GM12878 (cell line): ENCODE measurements at places on chromosomes 12 and 14.

DNA sequence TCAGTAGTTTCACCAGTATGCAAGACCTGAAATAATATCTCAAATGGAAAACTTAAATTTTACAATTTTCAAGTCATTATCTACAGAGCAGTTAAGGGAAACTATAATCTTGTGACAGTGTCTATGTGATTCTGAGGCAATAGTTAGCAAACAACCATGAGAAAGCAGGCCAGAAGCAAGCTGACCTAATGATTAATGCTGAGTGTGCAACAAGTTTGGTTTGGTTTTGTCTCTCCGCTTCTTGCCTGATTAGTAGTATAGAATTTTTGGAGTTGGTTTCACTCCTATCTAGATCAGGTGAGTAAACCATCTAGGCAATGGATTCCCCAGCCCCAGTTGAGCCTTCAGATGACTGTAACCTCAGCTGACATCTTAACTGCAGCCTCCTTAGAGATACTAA lies 212.9 kb upstream of the NAV3 start:
- no peak for DNase-seq

- no peak for DNase-seq
Measured at GRCh38 chr14:104935026-104935650, 10.5 kb downstream of the PLD4 start.

DNA sequence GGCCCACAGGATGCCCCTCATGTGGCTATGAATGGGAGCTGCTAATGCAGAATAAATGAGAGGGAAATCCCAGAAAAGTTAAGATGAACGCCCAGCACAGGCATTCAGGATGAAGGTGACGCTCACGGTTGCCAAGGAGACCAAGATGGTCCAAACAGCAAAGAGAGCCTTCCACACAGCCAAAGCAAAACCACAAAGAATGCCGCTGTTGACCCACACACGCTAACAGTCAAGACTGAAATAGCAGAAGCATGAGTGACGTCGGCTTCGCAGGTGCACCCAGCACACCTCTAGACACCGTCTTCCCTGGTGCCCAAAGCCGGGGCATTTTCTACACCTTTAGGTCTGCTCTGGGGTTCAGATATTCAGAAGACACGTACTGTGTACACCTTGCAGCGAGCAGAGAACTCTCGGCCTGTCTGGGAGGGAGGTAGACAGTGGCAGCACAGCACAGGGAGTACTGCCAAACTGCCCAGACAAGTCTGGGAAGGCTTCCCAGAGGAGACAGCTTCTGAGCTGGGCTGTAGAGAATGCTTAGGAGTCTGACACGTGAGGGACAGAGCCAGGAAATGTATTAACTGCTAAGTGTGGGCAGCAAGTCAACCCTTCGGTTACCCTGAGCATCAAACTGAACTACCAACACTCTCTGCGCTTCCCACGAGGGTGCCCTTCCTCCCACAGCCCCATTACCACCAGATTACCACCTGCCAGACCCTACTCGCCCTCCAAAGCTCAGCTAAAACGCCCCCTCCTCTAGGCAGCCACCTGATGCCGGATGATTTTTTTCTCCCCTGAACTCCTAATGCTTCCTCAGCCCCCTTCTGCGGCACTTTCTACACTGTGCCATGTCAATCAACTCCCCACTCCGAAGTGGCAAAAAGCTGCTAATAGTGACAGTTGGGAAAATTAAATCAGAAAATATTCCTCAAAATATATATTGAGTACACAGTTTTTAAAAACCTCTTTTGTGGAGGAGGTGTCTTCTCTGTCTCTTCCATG lies 50.1 kb downstream of the CCDC88C start:
- peak; percentile 82 for DNase-seq

- no peak for DNase-seq
Measured at GRCh38 chr14:54685286-54685845, 118.4 kb downstream of the SAMD4A start.

DNA sequence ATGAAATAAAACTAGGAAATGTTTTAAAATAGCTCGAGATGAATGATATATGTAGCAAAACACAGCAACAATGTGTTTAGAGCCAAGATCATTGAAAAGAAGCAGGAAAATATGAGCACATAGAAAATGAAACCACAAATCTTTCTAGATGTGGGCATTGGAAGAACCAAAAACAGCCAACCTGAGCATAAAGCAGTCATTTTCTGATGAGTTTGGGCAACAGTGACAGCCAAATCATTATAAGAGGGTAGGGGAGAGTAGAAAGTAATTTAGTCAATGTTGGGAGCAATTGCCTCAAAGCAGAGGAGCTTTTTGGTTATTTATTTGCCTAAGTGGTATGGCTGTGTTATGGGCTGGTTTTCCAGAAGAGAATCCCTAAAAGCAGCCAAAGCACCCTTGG lies 8.8 kb upstream of the BICDL1 start:
- no peak for DNase-seq

- DNase-seq = no peak
Measured at GRCh38 chr14:79412822-79413221, 798.5 kb downstream of the DIO2 start.
